ENCODE measurements at places on chromosomes 1 and 21.

DNA sequence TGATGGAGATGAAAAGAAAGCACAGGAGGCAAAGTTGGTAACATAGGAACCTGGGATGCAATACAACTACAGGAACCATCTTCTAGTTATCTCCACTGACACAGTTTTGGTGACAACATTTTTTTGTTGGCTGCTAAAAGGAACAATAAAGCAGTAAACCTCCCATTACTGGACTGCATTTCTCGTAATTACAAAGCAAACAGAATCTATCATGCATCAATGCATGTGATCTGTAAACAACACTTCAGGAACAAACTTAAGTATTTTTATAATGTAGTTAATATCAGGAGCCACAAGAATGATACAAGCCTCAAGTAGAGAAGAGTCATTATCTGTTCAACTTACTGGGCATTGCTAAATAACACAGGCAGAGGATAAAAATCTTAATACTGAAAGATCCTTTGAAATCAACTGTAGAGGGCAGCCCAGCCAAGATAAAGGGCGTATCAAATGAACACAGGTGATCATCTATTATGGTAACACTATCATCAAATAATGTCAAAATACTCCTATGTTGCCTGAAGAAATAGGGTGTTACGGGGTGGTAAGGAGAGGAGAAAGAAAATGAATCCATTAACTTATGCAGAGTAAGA lies 193.3 kb downstream of the EIF4G3 start:
- DNase-seq: no peak

GRCh38 chr1:30477588-30477987 lies 245.8 kb downstream of the MATN1 start:
- DNase-seq: no peak

DNA sequence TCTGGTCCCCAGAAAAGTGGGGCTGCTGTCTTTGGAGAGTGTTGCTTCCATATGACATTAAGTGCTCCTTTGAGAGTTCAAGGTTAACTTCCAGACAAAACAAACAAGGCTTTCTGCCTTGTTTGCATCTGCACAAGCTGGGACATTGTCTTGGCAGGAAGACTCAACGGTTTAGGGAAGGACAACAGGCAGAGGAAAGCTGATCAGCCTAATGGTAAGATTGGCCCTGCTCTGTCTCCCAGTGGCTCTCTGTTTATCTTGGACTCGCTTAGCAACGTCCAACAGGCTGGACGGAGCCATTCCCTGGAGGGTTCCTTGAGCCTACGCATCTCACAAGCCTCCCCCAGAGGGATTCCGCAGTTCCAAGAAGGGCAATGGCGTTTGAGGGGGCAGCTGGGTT lies 62.2 kb upstream of the SLC44A3 start:
- no peak for DNase-seq

- DNase-seq: no peak
Measured at GRCh38 chr1:12014141-12014991, 4.9 kb upstream of the MIIP start.

- DNase-seq: no peak
Measured at GRCh38 chr1:234515821-234516241, 36.9 kb upstream of the TARBP1 start.

- DNase-seq: no peak
Measured at GRCh38 chr1:181398544-181398943, 84.8 kb upstream of the CACNA1E start.

DNA sequence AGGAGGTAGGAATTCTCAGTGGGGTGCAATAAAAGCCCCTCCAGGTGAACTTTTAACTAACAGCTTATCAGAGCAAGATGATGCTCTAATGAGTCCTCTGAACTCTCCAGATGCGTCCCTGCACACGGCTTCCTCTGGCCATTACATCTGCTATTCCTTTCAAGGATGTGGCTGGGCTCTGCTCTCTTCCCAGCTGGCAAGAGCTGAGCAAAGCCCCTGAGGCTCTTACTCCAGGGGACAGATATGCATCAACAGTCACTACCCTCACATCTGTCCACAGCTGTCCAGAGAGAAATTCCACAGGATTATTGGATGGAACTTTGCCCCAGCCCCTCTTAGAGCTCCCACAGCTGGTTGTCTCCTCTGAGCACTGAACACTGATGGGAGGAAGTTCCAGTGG lies 267.8 kb downstream of the C1orf94 start:
- DNase-seq: no peak

DNA sequence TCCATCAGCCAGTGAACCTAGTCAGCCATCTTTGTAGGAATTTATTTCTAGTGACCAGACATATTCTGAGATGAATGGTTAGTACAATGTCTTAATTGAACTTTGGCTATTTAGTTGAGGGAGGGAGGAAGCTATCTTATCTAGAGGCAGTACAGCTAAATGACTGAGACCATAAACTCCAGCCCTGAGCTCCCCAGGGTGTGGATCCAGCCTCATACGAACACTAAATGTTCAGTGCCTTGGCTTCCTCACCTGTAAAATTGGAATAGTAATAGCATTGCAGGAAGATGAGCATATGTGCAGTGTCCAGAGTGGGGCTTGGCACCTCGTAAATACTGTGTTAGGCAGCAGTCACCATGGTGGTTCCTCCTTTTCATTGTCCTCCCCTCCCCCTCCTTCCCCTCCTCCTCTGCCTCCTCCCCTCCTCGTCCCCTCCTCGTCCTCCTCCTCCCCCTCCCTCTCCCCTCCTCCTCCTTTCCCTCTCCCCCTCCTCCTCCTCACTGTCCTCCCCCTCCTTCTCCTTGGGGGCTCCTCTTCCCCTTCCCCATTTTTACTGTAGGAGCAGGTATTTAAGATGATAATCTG lies 108.2 kb downstream of the GALNT2 start:
- DNase-seq: no peak

GRCh38 chr1:208113011-208113410 lies 131.2 kb downstream of the PLXNA2 start:
- DNase-seq: no peak

GRCh38 chr1:111671852-111672251 lies 52.3 kb downstream of the RAP1A start:
- DNase-seq: no peak

GRCh38 chr1:1132956-1133750 lies 17.3 kb upstream of the C1orf159 start:
- no peak for DNase-seq

DNA sequence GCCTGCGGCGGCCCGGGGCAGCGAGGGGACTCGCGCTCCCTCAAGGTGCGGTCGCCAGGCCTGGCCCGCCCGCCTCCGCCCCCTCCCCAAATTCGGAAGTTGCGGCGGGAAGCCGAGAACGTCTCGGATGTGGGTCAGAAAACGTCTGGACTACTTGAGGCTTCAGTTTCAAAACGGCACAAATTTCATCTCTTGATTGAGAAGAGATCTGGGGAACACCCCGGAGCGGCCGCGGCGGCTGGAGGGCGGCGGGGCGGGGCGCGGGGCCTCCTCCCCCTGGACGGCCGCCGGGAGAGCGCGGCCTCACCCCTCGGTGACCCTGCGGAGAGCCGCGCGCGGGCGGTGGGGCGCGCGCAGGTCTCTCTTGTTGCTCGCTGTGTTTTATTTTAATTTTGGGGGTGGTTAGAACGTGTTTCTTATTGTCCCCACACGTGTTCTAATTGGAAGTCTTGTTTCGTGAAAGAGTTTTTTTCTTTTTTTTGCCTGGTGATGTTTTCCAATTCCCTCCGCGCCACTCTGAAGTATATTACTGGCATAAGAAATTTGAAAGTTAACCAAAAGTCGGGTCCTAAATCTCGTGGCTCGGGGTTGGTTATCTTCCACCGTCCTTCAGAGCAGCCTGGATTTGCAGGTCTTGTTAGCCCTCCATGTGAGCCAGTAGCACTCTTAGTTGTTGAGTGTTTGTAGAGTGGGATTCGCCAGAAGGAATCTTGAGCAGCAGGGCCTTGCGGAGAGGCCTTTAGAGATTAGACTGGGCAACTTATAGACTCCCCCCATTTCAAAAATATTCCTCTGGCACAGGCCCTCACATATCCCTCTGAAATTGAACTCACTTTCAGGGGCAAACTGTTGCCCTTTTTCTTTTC lies 749 bp downstream of the PCBP3 start:
- no peak for DNase-seq

- no peak for DNase-seq
Measured at GRCh38 chr1:182875889-182876288, 36.7 kb downstream of the DHX9 start.

GRCh38 chr1:12532405-12533315 lies 85.3 kb downstream of the DHRS3 start:
- DNase-seq: no peak

DNA sequence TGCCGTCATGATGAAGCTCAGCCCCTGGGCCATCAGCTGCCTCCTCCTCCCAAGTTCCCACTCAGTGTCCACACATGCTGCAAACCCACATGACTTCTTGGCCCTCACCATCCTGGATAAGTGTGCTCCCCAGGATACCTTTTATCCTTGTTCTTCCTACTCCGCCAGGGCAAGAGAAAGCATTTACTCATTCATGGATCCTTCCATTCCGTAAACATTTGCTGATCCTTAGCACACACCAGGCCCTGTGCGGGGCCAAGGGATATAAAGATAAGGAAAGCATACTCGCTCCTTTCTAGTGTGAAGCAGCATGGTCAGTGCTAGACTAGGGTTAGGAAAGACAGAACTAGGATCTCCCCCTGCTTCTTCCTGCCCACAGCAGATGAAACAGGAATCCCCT lies 122.1 kb upstream of the HMGB4 start:
- no peak for DNase-seq

DNA sequence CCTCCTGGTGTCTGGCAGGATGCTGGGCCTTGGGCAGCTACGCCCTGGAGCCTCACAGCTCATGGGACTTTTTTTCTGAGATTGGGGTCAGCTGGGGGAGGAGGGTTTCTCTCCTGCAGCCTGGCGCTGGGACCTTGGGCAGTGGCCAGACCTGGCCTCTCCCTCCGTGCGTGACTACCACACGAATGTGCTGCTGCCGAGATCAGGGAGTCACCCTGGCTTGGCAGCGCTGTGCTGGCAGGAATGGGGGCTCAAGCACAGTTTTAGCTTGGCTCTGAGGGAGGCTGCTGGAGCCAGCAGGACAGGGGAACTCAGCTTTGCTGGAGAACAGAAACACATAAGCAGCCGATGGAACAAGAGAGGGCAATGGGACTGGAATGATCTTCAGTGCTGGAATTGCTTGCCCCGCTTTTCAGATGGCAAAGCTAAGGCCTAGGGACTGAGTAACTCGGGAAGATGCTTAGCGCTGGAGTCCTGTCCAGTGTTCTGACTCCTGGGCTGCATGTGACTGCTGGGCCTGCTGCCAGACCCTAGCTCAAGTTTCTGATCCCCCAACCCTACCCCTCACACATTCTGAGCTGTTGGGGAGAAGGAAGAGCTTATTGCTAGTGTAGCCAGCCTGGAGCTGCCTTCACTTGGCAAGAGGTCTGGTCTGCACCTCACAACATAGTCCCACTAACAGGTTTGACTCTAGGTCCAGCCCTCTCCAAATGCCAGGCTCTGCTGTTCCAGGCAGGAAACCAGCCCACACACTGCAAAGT lies 69.9 kb downstream of the NAV1 start:
- no peak for DNase-seq

GRCh38 chr1:193589597-193590040 lies 403.2 kb upstream of the B3GALT2 start:
- no peak for DNase-seq

- no peak for DNase-seq
Measured at GRCh38 chr1:205232127-205232820, 4.5 kb downstream of the TMCC2 start.

- no peak for DNase-seq
Measured at GRCh38 chr1:10867914-10868598, 71.6 kb upstream of the CASZ1 start.

DNA sequence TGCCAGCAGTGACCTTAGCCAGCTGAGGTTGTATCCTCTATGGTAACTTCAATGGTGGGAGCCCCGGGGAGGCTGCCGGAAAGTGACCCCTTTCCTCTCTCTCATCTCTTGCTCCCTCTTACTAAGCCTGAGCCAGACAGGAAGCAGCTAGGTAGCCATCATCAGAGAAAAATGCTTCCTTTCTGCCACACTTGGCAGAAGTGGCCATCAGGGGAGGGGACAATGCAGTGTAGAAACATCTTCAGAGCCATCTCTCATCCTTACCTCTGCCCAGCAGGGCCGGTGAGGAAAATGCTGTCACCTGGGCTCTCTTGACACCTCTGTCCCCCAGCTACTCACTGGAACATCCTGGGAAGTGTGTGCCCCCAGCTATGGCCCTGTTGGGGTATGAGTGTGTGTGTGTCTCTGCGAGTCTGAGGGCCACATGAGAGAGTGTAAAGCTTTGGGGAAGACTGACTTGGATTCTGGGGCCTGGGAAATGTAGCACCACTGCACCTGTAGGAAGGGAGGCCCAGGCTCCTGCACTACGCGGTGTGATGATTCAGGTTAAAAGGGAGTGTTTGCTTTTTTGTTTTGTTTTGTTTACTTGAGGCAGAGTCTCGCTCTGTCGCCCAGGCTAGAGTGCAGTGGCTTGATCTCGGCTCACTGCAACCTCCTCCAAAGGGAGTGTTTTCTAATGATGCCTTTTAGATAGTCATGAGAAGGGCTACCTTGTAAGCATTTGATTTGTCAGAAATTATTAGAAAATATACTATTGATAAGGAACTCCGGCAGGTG lies 48.7 kb upstream of the CNTN2 start:
- DNase-seq: no peak

- DNase-seq: no peak
Measured at GRCh38 chr1:167430849-167431242, 87.5 kb downstream of the CD247 start.

DNA sequence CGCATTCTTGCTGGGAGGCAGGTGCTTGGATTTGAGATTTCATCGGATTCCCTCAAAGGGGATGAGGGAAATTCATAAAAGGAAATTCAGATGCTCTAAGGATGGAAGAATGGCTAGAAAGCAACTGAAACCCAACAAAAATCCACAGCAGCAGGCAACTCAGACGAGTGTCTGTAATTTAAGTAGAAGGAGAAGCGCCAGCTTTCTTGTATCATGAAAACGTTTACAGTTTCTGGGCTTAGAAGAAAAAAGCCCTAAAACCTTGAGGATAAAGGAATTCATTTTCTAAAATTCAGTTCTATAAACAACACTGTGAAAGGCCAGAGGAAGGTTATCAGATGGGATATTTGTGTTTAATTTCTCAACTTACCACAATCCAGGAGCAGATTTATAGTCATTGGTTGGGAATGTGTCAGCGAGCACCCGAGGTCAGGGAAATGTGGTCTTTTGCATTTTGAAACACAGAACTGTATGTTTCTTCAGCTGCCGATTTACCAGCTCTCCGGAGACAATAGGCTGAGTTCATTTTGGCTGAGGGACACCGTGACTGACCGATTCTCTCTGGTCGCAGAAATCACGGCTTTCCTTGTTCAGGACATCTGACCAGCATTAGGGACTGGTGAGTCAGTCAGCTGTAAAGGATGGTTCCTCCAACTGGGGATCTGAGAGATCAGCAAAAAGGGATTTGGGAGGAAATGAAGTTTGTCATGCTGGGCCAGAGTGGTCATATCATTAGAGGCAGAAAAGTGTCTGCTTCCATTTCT lies 111.6 kb upstream of the ERRFI1 start:
- DNase-seq: no peak

- DNase-seq: no peak
Measured at GRCh38 chr1:153474347-153474746, 13.9 kb upstream of the S100A7 start.
